Progenitor cell of endocrine pancreas (in vitro differentiated cells): ENCODE measurements at places on chromosomes 7 and 10.

DNA sequence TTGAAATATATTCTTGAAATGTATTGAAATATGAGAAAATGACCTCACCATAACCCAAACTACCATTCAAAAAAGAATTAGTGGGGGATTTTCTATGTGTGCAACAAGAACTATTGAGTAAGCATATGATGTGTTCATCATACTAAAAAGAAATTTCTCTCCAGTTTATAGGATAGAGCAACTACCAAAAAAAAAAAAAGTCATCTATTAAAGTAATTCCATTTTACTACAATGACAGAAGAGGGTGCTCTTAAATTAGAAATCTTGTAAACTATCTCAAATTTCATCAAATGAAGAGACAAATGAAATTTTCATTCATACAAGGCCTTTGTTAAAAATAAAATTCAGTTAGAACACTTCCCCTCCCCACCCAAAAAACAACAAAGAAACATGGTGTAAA, 195.4 kb upstream of the PLXDC2 start:
- DNase-seq: no peak

GRCh38 chr10:125208854-125209565, 48.6 kb upstream of the CTBP2 start:
- no peak for DNase-seq

DNA sequence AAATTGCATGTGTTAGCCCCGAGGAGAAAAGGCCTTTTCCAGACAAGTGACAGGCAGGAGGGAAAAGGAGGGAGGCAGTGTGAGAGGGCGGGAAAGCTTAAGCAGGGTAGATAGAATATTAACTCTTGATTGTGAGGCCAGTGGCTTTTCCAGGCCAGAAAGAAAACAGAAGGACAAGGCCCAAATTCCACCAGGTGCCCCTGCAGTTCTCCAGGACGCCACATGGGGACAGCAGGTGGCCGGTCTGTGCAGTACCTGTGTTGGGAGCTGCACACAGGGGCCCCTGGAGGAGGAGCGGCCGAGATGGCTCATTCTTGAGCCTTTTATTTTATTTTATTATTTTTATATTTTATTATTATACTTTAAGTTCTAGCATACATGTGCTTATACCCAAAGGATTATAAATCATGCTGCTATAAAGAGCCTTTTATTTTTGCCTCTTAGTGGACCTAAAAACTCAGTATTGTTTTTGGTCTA, 141.3 kb upstream of the KLF14 start:
- DNase-seq: peak; percentile 66

GRCh38 chr7:55052081-55052480, 33.3 kb downstream of the EGFR start:
- DNase-seq: no peak

- peak; percentile 44 for DNase-seq
Observed at GRCh38 chr7:5382281-5382892, 41.2 kb downstream of the TNRC18 start.

GRCh38 chr10:60572511-60573194, 183.0 kb upstream of the ANK3 start:
- DNase-seq: peak; percentile 20

GRCh38 chr10:124221356-124222317, 128.2 kb upstream of the CHST15 start:
- no peak for DNase-seq

- DNase-seq: peak; percentile 56
Observed at GRCh38 chr7:149753375-149754233, 19.8 kb downstream of the ZNF467 start.

DNA sequence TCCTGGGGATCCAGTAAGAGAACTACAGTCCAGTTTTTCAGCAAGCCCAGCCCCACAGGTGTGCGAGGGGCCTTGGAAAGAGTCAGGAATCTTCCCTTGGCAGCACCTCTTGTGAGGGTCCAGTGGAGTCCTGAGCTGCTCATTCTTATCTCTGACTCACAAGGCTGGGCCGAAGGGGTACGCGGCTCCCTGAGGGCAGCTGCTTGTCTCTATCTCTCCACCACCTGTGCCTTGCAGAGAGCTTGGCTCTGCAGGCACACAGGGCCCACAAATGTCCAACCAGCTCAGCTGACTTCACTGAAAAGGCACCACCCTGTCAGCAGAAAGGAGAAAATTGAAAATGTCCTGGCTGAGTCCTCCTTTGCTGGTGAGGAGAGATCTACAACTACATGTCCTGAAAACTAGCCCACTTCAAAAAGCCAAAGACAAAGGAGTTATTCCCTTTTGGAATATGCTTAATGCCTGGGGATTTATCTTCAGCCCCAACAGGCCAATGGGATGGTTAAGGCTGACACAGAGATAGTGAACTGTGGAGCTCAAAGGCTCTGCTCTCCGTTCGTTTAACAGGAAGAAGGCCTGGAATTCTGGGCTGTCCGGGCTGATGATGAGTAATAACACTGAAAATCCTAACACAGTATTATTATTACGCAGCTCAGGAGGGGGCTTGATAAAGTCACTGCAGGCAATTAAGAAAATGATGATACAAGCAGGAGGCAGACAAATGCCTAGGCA, 23.4 kb downstream of the UROS start:
- no peak for DNase-seq

- no peak for DNase-seq
Observed at GRCh38 chr7:114644455-114644854, 229.8 kb downstream of the FOXP2 start.

DNA sequence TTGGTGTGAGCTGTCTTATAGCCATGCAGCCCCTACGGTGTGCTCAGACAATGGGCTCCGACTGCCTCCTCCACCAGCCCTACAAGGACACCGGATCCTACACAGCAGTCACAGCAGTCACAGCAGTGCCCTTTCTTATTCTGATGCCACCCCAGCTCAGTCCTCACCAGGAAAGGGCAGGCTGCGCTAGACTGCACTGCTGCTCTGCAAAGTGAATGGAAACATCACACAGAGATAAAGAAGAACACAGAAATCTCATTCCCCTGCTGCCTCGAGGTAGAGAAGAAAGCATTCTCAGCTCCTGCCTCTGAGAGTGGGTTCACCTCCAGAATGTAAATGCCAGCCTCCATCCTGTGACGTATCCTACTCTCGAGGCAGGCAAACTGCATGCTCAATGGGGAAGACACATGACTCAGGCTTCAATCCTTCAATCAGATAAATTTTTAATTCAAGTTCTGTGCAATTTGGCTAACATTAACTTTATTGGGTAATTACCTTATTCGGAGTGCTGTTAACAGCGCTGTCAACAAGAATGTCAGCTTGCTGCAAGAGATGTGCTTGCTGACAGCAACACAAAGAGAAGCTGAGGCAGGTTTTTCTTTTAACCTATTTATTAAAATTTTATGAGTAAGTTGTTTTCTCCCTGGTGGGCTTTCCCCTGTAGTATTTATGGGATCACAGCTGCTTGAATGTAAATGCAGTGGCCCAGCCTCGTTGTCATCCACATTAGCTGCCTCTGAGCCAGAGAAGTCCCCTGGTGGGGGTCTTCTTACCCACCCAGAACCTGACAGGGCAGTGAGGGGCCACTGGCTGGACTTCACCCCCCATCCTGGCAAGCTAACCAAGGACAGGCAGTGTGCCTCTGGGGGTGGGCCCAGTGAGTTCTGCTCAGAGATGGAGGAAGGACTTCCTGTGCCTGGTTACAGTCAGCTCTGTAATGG, 241.3 kb upstream of the KMT2E start:
- no peak for DNase-seq

GRCh38 chr7:74708569-74709275, 51.2 kb downstream of the GTF2I start:
- no peak for DNase-seq

DNA sequence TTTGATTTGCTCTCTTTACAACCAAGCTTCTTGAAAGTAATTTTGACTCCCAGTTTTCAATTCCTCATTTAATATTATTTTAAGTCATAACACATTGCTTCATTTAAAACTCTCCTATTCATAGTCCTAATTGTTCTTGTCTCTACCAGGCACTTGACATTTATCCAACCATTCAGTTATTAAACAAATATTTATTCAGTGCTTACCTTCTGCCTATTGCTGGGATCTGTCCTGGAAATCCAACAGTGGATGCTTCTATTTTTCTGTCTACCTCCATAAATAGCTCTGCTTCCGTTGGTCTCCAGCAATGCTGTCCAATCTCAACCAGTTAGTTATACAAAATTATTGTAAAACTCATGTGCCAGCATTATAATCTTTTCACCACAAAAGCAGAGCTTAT, 615.1 kb downstream of the ZWINT start:
- no peak for DNase-seq

DNA sequence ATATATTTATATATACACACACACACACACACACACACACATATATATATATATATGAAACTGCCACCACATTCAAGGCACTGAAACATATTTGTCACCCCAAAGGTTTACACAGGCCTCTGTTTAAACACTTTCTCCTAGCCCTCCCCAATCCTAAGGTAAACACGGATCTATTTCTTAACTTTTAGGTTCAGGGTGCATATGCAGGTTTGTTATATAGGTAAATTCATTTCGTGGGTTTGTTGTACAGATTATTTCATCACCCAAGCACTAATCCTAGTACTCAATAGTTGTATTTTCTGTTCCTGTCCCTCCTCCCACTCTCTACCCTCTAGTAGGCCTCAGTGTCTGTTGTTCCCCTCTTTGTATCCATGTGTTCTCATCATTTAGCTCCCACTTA, 305.0 kb downstream of the GPR37 start:
- DNase-seq: no peak

DNA sequence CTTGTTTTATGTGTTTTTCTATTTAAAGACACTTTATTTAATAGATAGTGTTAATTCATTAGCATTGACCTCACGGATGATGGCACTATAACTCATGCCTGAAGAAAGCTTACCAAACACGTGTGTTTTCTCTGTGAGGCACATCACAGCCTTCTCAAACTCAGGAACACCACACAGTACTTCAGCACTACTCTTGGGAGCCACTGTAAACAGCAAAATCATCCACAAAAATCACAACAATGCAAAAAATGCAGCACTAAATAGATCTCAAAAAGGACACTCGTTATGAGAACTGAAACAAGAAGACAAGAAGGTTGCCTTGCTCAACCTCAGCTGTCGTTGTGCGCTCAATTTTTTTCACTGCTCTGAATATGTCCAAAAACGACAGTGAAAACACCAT, 12.0 kb upstream of the PARP12 start:
- no peak for DNase-seq

- DNase-seq: no peak
Observed at GRCh38 chr10:107169516-107169915, 5.0 kb upstream of the SORCS1 start.

DNA sequence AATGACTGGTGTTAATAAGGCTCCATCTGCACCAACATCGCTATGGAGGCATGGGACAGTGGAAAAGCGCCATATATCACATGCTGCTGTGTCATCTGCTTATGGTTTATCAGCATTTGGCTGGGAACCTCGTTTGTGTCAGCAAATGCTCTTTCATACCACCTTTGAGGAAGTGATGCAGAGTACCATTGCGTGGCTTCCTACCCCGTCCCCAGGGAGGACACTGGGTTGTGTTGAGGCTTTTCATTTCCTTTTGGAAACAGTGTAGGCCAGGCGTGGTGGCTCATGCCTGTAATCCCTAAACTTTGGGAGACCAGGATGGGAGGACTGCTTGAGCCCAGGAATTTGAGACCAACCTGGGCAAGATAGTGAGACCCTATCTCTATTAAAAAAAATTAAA, 6.8 kb downstream of the TACR2 start:
- no peak for DNase-seq

DNA sequence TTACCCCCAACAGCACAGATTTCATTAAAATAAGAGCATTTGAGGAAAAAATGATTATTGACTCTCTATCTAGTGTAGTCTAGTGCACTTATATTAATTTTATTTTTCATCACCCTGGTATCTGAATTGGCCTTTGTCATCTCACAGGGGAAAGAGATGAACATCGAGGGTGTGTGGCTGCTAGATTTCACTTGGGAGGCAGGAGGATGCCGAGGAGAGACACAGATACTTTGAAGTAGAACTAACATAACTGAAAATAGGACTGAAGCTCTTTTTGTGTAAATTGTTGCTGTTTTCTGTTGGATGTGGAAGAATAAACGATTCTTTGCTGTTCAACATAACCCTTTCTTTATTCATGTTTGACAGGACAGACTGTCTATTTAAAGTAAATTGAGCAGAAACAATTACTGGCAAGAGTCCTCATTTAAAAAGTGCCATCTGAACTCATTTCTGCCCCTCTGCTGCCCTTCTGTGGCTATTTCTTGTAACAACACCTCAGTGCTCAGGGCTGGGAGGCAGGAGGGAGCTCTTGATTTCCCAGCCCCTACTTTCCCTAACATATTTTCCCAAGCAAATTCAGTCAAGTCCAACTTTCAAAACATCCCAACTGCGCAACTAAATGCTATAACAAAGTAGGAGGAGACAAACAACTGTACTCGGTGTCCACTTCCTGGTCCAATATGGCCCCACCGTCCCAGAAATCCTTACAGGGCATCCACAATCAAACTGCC, 15.6 kb downstream of the LYZL1 start:
- peak; percentile 31 for DNase-seq

GRCh38 chr7:144388950-144389349, 14.5 kb downstream of the NOBOX start:
- no peak for DNase-seq

DNA sequence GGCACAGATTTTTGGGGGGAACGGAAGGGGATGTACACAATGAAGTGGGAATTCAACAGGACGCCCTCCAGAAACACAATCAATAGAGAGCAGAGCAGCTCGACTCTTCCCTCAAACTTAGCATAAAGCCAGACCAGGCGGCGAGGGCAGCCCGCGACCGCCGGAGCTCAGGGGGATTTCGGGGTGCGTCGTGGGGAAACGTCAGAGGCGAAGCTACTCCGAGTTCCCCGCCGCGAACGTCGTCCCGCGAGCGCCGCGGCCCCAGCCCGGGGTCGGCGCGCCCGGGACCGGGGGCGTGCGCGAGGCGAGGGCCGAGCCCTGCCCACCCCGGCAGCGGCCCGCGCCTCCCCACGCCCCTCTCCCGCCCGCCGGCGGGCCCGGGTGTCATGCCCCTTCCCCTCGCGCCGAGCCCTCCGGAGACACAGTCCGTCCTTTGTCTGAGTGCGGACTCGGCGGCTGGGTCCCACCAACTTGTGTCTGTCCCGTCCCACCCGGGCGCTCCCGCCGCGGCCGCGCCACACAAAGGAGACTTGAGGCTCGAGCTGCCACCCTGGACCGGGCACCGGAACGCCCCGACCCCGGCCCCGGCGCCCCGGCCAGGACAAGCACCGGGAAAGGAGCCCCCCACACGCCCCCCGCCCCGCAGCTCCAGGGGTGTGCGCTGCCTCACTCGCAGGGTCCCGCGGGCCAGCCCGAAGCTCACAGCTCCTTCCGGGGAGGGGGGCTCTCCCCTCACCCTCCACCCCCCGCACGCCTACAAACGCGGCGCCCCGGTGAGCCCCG, 634 bp downstream of the EZH2 start:
- DNase-seq: peak; percentile 32

DNA sequence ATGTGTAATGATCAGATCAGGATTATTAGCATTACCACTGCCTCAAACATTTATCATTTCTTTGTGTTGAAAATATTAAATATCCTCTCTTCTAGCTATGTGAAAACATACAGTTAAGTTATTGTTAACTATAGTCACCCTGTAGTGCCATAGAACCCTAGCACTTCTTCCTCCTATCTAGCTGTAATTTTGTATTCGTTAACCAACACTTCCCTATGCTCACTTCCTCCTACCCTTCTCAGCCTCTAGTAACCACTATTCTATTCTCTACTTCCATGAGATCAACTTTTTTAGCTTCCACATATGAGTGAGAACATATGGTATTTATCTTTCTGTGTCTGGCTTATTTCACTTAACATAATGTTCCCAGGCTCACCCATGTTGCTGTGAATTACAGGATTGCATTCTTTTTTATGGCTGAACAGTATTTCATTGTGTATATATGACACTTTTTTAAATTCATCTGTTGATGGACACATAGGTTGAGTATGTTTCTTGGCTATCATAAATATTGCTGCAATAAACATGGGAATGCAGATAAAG, 132.7 kb upstream of the RHOBTB1 start:
- DNase-seq: no peak
